ENCODE measurements at places on chromosomes 7 and 10.

- DNase-seq, result no peak
Measured at GRCh38 chr10:129386415-129387257, 80.4 kb upstream of the MGMT start.

DNA sequence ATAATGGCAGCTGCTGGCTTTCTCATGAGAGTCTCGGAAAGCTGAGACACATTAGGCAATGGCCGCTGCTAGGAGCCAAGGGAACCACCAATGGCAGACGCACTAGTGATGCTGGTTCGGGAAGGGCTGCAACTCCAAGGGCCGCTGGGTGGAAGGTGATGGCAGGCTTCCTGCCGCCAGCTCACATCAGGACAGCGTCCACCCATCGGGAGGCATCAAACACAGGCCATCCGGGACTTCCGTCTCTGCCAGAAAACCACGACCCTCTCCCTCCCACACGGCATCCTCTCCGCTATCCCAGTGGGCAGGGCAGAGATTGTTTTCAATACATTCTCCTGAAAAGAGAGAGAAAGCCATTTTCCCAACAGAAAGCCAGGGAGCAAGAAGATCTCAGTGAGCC is 27.5 kb upstream of the EGFR start:
- DNase-seq, result no peak

- DNase-seq, result no peak
Measured at GRCh38 chr7:19560111-19560883, 148.5 kb downstream of the POLR1F start.

DNA sequence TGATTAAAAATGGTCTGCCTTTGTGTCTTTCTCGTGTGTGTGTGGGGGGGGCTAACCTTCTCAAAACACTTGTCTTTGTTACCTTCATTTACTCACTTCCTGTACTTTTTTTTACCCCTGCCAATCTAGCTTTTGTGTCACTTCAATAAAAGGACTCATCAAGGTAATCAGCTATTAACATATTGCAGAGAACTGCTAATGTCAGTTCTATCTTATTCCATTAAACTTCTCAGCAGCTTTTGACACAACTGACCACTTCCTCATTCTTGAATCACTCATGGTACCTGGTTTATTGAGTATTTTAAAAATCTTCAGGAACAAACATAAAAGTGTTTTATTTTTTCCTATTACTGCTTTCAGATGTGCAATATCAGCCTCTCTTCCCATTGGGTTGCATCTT is 59.8 kb downstream of the SLC25A40 start:
- no peak for DNase-seq

DNA sequence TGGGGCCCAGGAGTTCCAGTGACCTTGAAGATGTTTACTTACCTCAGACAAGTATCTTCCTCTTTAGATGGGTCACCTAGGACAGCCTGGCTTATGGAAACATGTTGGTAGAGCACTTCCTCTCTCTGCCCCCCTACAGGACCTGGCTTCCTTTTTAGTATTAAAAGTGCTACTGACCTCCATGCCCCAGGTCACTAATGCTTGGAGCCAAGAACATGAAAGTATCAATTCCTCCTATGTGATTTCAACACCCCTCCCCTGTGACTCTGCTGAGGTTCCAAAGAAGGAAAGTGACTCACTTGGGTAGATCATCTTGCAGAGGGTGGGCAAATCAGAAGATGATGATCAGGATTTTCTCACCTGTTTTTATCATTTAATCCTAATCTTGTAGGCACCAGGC is 125.3 kb upstream of the CCDC6 start:
- DNase-seq, result no peak

- no peak for DNase-seq
Measured at GRCh38 chr10:119090968-119091367, 10.4 kb upstream of the EIF3A start.

DNA sequence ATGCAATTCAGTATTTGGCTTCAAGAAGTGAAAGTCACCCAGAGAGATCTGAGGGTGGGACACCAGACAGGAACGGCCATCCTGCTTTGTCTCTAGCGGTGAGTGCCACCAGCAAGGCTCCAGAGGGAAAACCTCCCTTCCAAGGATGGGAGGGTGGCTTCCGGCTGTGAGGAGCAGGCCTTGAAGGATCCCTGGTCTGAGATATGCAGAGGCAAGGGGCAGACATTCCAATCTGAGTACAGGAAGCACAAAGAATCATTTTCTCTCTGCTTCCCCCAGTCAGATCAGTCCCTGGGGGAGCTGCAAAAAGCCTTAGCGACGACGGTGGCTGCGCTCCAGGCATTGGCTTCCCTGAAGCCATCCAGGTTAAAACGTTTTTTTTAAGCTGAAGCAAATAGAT is 167.4 kb downstream of the TEX36 start:
- no peak for DNase-seq

- DNase-seq, result no peak
Measured at GRCh38 chr10:124251317-124252065, 158.1 kb upstream of the CHST15 start.

GRCh38 chr10:52814506-52814905 is 41.9 kb upstream of the MBL2 start:
- DNase-seq, result no peak

- no peak for DNase-seq
Measured at GRCh38 chr10:79351332-79351731, 4.1 kb downstream of the PPIF start.

GRCh38 chr7:32155712-32156111 is 85.5 kb upstream of the PDE1C start:
- DNase-seq, result no peak

- DNase-seq, result no peak
Measured at GRCh38 chr10:113430634-113431397, 122.0 kb upstream of the HABP2 start.

DNA sequence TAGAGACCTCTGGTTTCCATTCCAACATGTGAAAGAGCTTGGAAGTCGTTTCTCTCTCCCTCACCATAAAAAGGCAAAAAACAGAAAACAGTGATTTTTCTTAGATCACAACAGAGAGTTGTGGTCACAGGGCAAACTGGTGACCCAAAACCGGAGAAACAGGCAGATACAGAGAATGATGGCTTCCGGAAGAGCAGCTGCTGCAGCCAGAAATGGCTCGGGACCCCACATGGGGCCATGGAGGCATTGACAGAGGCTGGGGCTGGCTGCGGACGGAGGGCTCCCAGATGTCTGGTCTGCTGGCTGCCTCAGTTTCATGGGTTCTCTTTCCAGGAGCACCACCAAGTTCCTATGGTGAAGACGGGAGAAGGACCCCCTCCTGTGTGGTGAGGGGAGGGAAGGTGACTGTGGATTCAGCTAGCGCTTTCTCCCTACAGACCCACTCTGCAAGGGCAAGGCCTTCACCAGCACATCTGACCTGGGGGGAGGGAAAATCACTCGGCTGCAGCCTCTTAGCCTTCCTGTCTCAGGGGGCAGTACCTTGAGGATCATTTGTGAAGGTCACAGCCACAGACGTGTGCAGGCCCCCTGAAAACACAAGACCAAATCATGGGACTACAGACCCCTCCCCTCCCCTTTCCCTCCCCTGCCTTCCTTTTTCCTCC is 81.4 kb downstream of the WDR37 start:
- no peak for DNase-seq

DNA sequence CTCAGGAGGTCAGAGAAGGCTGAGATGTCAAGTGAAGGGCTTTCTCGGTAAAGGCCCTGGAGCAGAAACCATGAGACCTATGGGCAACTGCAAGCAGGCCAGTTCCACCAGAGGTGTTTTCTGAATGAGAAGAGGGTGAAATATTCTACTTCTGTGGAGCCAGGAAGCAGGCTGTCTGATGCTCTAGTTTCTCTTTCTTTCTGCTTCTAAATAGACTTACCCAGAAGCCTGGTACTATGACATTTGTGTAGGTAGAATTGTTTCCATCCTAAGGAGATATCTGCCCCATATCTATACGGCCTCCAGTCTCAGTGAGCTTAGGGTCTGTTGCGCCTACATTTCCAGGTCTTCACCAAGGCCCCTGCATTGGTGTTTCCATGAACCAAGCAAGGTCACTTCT is 73.4 kb upstream of the CC2D2B start:
- no peak for DNase-seq

DNA sequence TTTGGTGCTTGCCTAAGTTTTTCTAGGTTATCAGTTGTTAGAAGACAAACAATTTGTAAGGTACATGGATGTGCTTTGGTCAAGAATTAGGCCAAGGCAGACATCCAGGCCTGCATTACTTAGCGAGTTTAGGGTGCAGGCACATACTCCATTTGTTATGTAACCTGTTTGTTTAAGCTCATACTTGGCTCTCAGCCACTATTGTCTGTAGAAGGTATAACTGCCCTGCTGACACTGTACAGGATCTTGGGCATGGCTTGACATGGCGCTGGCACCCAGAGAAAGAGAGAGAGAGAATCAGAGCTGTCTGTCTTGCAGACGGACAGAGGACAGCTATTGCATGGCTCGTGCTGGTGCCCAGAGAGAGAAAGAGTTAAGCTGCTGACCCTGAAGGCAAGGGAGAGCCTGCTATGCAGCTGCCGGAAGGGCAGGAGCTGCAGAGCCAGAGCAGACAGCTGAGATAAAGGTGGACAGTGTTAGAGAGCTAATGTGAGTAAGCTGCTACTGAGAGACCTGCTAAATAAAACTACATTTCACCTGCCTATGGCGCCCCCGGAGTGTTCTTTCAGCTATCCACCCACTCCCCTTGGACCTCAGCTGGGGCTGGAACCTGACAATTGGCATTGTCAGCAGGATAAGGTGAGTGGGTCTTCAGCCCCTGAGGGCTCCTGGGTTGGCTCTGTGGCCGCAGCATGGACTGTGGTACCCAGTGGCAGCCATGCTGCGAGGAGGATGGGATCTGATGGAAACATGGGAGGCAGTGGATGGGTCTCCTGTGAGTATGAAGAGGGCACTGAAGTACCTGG is 120.9 kb upstream of the TMEM106B start:
- DNase-seq, result no peak

- DNase-seq, result peak; percentile 36
Measured at GRCh38 chr10:79981450-79982361, 32.8 kb upstream of the SFTPD start.

DNA sequence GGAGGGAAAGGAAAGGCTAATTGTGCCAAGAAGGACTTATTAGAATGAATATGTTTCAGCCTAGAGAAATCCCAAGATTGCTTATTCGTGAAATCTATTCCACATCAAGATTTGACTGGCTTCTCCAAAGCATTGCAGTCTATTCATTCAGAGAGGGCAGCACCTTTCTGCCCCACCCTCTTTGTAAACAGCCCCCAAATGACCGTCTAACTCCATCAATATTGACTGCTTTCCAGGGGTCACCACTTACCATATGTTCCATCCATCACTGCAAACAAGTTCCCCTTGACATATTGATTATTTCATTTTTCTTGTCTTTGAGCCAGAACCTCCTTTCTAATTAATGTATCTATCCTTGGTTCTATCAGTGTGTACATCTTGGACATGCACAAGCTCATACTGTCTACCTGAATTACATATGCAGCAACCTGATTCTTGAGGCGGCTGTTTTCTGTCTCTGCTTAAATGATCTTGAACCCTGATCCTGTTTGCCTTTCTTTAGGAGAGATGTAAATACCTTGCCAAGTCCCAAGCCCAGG is 44.2 kb upstream of the PTER start:
- no peak for DNase-seq

- no peak for DNase-seq
Measured at GRCh38 chr10:36666451-36666850, 458.9 kb upstream of the ANKRD30A start.

DNA sequence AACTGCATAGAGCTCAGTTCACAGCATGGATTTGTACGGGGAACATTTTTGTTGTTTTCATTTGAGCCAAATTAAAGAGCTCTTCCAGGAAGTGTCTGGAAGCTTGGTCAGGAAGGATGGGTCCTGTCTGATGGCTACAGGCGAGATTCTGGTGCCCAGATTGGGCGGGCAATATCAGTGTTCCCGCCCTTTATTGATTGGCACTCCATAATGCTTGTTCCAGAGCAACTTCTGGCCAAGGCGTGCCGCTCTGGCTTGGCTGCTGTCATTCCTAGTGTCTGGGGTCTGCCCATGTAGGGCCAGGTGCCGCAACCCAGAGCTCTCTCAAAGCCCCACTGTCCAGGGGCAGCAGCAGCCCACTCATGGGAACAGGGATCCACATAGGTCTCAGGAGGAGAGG is 45.9 kb downstream of the RAMP3 start:
- no peak for DNase-seq

GRCh38 chr7:74101061-74101681 is 17.6 kb downstream of the LIMK1 start:
- DNase-seq, result no peak

DNA sequence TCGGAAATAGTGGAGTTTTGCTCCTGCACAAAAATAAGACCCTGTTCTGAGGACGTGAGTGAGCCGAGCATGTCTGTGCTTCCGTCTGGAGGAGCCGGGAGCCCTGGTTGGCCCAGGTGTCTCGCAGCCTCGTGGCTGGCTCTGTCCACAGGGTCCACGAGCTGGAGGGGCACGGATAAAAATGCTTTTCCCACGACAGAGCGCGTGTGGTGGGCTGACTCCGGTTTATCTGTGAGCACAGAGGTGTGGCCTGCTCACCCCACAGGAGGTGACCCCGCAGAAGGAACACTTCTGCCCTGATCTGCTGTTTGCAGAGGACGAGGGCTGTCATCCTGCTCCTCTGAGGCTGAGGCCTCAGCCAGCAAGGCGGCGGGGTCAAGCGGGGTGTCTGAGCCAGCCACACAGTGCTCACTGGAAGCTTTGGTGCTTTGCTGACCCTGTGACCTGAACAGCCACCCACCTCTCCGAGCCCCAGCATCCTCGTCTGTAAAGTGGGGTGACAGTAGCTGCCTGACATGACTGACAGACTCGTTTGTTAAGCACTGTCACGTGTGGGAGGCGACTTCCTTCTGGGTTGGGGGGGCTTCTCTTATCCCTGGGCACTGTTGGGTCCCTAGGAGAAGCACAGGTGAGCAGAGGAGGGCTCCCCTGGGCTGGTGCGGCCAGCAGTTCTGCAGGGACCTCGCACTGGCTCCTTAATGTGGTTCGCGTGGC is 162.5 kb downstream of the DNAJB6 start:
- DNase-seq, result no peak

- DNase-seq, result no peak
Measured at GRCh38 chr10:126222736-126223511, 165.4 kb downstream of the ADAM12 start.

GRCh38 chr7:43943417-43944187 is 17.4 kb downstream of the UBE2D4 start:
- DNase-seq, result no peak

- DNase-seq, result no peak
Measured at GRCh38 chr7:5248201-5248885, 34.4 kb upstream of the SLC29A4 start.

DNA sequence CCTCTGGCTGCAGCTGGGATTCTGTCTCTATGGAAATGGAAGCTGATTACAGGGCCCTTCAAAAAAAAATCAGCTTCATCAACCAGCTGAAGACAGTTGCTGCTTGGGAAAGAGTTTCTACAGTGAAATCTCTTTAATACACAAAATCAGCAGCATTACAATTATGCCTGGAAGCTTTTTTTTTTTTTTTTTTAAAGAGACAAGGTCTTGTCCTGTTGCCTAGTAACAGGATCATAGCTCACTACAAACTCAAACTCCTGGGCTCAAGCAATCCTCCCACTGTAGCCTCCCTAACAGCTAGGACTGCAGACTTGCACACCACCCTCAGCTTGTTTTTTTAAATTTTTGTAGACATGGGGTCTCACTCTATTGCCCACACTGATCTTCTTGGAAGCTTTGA is 94.5 kb downstream of the OR13A1 start:
- no peak for DNase-seq

Measured in left renal pelvis (tissue), 4 donors.